Thyroid gland (tissue), 4 donors: ENCODE measurements at places on chromosomes 11 and 22. TPM values are rescaled to one million over a fixed set of nuclear protein-coding genes. Genes with fewer than 3 reads are reported as not detected.

- no peak for DNase-seq
Observed at GRCh38 chr11:1113405-1114201, 38.9 kb downstream of the MUC2 start.

GRCh38 chr22:45537734-45538181 is 35.1 kb downstream of the FBLN1 start:
- peak; percentile 68 for DNase-seq

The TRIM48 gene
- total RNA-seq, result not detected

The CHRM4 gene
- total RNA-seq, result 0.22 TPM

The REXO2 gene
- total RNA-seq, result 71.7 TPM

The JAML gene
- total RNA-seq, result 3.1 TPM

- no peak for DNase-seq
Observed at GRCh38 chr11:15859411-15859810, 496.9 kb downstream of the SOX6 start.

The BTG4 gene
- total RNA-seq, result not detected

The PARVA gene
- total RNA-seq, result 37.4 TPM

The OR51E2 gene
- not detected for total RNA-seq

GRCh38 chr11:47233051-47233450 is 15.6 kb downstream of the ACP2 start:
- DNase-seq, result no peak

DNA sequence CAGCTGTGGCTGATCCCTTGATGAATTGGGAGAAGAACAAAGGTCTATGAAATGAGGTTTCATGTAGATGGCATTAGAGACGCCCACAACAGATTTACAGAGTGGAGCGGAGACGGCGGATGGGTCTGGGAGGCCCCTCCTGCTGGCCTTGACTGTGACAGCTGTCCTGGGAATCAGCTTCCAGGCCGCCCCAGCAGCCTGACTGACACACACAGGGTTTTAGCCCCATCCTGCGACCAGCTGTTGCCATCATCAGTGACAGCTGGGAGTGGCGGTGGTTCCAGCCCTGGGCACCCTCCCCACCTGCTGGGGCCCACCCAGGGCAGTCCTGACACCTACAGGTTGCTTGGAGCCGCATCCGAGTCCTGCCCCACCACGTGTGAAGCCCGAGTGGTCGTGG is 64.0 kb upstream of the PPP6R3 start:
- no peak for DNase-seq

DNA sequence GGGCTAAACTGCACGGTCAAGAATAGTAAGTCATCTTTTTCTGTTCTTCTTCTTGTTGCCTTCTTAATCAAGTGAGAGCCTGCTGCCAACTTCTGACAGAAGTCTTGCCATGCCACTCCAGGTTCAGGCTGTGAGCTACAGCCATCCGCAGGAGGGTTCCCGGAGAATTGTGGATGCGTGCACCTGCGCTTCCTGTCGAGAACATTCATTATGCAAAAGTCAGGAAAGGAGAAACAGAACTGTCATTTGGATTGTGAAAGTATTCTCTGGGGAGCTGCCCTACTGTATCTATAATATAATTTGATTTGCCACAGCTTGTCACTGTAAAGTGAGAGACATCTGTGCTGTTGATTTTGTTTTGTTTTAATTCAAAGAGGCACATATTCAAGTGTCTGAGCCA is 12.3 kb downstream of the IL17RA start:
- DNase-seq, result no peak

GRCh38 chr11:111447112-111447471 is 65.1 kb downstream of the BTG4 start:
- no peak for DNase-seq

The TENM4 gene
- 83.3 TPM for total RNA-seq

The DEFB131B gene
- total RNA-seq, result not detected

The CRYBA4 gene
- not detected for total RNA-seq

- DNase-seq, result peak; percentile 4
Observed at GRCh38 chr11:5280582-5281102, 10.9 kb upstream of the HBE1 start.

DNA sequence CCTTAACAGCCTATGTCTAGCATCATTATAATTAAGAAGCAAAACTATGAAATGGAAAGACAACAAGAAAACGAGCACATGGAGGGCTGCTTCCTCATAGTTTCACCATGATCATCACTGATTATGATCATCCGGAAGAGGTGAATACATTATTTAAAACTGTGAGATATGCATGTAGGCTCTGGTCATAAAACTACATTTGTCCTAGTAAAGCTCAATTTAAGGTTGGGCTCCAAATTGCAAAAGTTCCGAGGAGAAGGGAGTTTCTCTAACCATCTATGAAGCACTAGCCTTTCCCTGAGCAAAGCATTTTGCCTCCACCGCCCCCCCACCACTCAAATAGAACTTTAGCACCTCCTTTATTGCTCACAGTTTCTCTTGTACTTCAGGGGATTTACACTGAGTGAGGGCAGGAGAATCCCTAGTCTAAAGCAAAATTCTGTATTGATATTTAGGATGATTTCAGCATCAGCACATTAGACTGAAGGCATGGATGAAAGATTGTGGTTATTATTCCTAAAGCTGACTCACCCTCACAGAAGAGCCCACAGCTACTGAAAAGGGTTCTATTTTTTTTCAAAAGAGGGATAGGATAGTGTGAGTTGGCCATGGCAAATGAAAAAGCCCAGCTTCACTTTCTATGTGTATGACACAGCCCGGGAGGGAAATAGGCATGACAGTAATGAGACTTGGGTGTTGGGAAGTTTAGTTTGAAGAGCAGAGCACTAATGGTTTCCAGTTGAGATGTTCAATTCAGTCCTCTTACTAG is 203.4 kb downstream of the CADM1 start:
- DNase-seq, result no peak

GRCh38 chr11:96162816-96163499 is 180.0 kb downstream of the MAML2 start:
- no peak for DNase-seq

GRCh38 chr22:30270832-30271231 is 4.2 kb upstream of the OSM start:
- peak; percentile 35 for DNase-seq

DNA sequence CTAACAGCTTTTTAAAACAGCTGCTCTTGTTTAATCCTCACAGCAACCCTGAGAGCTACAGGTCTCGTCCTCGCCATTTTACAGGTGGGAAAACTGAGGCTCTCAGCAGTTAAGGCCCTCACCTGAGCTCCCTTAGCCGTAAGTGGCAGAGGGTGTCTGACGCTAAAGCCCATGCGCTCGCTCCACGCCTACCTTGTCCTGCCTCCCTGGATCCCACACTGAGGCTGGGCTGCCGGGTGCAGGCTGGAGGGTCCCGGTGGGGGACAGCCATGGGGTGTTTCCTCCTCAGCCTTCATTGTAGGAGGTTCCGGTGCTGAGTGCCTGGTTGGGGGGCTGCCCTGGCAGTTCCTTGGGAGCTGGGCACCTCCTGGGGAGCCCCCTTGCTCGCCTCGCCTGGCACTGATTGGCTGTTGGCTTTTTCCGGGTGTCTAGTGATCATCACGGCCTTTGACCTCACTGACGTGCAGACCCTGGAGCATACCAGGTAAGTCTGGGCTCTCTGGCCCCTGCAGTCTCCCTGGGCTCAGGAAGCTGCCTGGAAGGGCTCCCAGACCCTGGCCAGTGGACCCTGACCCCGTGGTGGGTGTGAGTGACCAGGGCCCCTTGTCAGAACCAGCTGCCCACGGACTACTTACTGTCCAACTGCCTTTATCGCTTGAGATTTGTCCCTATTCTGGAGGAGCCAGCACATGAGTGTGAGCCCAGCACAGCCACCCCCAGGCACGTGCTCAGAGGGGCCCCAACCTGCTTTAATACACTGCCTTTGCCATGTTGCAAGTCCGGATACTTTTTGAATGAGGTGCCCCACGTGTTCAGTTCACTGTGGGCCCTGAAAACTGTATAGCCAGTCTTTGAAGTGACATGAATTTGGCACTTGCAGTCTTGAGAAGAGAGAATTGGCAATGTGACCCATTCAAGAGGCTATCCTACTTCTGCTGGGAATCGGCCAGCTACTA is 12.6 kb downstream of the RAB36 start:
- peak; percentile 66 for DNase-seq

- DNase-seq, result no peak
Observed at GRCh38 chr11:56394381-56394780, 18.1 kb upstream of the OR5AL1 start.

DNA sequence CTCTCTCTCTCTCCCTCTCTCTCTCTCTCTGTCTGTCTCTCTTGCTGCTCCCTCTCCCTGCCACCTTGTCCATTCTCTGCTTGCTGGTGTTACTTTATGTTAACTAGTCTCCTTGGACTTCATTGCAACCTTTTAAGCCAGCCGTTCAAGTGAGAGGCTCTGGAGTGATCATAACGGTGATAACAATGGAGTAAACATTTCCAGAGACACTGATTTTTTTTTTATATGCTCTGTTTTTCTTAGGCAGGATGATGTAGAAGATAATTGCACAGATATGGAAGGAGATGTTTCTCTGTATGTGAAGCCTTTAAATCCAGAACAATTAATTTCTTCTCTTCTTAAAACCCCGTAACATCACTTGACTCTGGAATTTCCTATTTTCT is 287.7 kb downstream of the TMEM135 start:
- DNase-seq, result no peak

DNA sequence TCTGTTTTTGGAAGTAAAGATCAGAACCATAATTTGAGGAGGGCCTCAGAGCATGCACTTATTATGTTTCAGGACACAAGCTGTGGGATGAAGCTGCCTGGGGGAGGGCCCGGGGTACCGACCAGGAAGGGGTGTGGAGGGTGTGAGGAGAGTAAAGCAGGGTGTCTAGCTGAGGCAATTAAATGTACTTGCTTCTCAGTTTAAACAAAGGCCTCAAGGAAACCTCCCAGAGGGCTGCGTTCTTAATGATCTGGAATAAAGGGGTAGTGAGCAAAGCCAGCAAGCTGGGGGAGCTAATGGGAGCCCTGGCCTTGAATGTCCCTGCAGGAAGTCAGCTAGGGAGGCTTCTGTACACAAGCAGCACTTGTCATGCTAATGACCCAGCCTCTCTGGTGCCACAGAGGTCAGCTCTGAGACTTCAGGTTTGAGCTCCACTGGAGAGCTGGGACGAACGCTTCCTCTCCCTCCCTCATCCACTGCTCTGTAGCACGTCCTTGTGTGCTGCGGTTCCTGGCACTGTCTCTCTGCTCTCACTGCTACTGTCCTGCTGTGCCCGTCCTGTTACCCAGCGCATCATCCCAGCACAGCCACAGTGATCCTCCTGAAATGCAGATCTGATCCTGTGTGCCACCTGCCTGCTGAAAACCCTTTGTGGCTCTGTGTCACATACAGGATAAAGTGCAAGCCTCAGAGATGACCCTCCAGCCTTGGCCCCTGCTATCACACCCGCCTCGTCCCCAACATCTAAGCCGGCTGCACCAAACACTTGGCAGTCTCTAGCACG is 159.7 kb downstream of the DBX1 start:
- peak; percentile 92 for DNase-seq
